CD4-positive, alpha-beta T cell treated with Interleukin-6 for 4 hours (primary cell): ENCODE measurements at places on chromosomes 6 and 20.

DNA sequence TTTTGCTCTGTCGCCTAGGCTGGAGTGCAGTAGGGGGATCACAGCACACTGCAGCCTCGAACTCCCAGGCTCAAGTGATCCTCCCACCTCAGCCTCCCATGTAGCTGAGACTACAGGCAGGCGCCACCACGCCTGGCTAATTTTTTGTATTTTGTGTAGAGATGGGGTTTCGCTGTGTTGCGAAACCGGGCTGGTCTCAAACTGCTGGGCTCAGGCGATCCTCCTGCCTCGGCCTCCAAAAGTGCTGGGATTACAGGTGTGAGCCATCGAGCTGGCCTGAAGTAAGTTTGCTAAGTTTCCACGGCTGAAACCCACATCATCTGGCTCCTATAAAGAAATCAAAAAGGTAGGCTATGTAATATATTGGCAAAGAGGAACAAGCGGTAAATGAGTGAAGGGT is 1.4 kb upstream of the MYLIP start:
- DNase-seq = no peak

DNA sequence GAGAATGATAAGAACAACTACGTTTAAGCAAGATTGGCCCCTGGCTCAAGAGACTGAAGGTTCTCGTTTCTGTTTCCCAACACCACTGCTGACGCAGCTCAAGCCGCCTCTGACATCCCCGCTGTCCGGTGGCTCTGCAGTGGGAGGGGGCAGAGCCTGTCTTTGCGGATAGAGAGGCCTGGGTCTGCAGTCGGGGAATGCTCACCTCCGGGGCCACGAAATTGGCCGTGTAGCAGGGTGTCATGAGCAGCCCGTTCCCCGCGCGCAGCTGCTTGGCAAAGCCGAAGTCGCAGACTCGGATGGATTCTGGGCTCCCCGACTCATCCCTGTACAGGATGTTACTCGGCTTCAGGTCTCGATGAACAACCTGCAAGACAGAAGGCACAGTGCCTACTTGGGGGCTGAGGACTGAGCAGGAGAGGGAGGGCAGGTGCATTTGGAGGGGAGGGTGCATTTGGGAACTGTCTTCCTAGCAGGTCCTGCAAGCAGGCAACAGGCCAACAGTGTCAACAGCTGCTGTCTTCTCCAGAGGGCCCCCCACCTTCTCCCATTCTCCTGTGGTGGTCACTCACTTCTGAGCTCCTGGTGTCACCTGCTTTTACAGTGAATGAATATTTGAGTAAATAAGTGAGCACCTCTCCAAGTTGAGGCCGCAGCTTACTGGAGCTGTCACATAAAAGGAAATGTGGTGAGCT is 40.5 kb upstream of the MPC1 start:
- DNase-seq = no peak

DNA sequence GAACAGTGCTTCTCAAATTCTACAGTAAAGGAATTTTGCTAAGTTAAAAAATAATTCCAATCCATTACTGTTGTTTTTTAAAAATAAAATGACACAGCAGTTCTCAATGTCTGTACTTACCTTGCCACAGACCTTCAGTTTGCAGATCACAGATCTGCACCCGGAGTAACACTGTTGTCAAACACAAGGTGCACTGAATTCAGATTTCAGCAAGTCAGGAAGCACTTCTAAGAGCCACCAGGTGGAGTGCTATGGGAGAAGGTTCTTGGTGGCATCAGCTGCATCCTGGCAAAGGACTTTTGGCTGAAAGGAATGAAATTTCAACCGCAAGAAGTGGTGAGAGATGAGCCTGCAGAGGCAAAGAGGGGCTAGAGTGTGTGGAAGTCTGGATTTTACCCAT is 17.4 kb downstream of the RSPH4A start:
- DNase-seq = no peak

- DNase-seq = no peak
These were observed 1.3 kb upstream of the KCNQ2 start for GRCh38 chr20:63473555-63474449.

GRCh38 chr6:87789198-87789899 is 87.3 kb upstream of the AKIRIN2 start:
- DNase-seq = no peak

DNA sequence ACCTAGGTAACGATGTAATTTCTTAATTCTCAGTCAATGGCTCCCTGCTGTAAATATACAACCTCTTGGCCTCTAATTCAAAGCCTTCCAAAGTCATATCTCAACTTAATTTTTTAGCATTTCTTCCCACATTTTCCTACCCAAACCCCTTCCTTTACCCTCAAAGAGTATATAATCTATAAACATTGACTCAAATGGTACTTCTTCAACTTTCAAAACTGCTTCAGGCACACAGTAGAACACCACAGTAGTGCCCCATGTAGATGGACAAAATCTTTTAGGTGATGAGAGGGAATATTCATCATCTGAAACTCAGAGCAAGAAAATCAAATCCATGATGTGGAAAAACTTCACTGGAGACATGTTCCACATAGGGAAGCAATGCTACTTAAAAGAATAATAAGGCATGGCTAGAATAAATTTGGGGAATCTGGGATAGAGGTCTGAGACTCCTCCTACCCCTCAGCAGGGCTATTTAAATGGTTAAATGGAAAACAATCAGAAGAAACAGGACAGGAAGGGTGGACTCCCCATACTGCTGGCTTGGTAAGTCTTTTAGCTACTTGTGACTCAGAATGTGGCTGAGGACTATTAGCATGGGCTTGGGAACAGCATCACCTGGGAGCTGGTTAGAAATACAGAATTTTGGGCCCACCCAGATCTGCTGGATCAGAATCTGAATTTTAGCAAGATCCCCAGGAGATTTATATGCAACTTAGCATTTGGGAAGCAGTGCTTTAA is 6.4 kb downstream of the SLC22A2 start:
- DNase-seq = no peak

- peak; percentile 72 for DNase-seq
These were observed 47.1 kb upstream of the ENTPD6 start for GRCh38 chr20:25148181-25148981.

- peak; percentile 58 for DNase-seq
These were observed 18.3 kb downstream of the RAET1L start for GRCh38 chr6:150006961-150007464.

GRCh38 chr20:1396702-1397101 is 3.8 kb upstream of the FKBP1A start:
- no peak for DNase-seq

GRCh38 chr6:42131531-42131930 is 10.9 kb downstream of the C6orf132 start:
- no peak for DNase-seq

- peak; percentile 62 for DNase-seq
These were observed 3.0 kb downstream of the ARID1B start for GRCh38 chr6:156780102-156780641.

- DNase-seq = peak; percentile 88
These were observed 3.0 kb upstream of the FOXO3 start for GRCh38 chr6:108557494-108558371.

DNA sequence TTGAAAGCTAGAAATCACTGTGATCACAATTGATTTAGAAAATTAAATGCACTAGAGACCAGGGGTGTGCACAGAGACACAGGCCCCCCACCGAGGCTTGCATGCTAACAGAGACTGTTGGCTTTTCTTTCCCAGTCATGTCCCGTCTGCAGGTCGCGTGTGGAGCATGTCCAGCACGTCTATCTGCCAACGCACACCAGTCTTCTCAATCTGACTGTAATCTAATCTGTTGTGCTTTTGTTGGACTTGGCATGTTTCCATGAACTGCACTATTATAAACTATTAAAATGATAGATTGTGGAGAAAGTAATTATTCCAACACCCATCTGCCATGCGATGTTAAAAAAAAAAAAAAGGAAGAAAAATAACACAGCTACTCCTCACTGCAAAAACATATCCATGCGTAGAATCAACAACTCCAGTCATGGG is 17.7 kb downstream of the MYLIP start:
- DNase-seq = no peak

- no peak for DNase-seq
These were observed 118.3 kb downstream of the KCNQ5 start for GRCh38 chr6:72740135-72740534.

DNA sequence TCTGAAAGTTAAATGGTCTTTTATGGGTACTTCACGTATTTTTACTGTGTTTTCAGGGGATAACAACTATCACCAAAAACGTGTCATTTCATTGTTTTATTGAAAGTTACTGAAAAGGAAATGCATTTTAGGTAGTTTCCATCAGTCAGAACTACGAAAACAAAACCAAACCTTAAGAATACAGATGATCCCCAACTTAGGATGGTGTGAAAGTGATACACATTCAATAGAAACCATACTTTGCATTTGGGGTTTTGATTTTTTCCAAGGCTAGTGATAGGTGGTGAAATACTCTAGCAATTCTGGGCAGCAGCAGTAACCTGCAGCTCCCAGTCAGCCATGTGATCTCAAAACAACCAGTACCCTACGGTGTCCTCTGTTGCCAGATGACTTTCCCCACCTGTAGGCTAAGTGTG is 25.9 kb upstream of the EFHC1 start:
- peak; percentile 45 for DNase-seq

GRCh38 chr6:112044856-112045255 is 9.0 kb upstream of the CCN6 start:
- no peak for DNase-seq

- no peak for DNase-seq
These were observed 22.6 kb downstream of the SLC2A12 start for GRCh38 chr6:134029495-134030455.

DNA sequence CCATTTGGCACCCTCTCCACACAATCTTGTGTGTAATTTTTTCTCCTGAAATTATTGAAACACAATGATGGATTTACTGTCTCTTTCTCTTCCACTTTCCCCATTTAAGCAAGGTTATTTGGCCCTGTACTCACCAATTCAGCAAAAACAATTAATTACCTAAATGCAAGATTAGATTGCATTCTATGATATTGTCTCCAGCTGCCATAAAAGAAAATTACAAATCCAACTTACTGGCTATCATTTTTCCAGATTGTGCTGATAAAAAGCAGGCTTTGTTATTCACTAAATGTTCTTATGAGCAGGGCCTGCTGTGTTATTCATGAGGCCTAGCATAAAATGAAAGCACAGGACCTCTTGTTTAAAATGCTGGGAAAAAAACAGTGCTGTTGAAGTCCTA is 95.8 kb upstream of the IRAK1BP1 start:
- DNase-seq = no peak

GRCh38 chr6:44976677-44977641 is 351.2 kb upstream of the RUNX2 start:
- DNase-seq = peak; percentile 8

DNA sequence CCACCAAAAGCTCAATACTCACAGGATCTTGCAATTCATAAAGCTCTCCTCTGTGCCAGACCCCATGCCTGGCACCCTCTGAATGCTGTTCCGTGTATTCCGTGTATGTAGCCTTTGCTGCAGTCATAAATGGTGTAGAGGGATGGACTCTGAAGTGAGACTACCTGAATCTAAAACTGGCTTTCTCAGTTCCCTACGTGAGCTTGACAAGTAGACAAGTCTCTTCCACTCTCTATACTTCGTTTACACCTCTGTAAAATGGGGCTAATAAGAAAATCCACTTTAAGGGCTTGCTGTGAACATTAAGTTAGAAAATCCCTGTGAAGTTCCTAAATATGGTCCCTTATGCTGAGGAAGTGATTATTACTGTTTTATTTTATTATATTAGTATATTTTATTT is 31.5 kb downstream of the PPP1R16B start:
- no peak for DNase-seq

DNA sequence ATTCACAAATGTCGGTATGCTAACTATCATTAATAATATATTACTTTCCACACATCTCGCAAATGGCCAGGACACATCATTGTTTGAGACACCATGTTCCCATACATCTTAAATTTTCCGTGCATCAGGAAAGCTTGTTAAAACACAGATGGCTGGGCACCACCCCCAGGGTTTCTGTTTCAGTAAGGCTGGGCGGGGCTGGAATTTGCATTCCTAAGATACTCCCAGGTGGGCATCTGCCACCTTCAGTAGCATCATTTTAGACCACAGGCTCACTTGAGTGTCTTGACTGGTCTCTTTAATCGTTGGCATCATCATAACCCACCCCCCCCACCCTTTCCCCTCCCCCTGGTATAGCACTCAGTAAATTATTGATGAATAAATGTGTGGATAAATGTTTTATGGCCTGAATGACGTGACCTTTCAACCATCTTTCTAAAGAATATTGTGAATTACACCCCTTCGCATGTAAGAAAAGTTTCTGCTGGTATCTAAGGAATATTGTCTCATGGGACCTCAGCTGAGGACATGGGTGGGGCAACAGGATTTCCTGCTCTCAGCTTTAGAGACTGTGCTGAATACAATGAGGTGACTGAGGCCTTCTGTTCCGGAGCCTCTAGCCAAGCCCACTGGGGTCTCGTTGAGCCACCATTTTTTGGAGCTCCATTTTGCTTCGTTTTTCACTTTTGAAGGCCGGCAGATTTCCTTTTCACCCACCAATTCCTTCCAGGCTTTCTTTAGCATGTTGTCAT is 124.1 kb upstream of the NEDD9 start:
- DNase-seq = peak; percentile 12

DNA sequence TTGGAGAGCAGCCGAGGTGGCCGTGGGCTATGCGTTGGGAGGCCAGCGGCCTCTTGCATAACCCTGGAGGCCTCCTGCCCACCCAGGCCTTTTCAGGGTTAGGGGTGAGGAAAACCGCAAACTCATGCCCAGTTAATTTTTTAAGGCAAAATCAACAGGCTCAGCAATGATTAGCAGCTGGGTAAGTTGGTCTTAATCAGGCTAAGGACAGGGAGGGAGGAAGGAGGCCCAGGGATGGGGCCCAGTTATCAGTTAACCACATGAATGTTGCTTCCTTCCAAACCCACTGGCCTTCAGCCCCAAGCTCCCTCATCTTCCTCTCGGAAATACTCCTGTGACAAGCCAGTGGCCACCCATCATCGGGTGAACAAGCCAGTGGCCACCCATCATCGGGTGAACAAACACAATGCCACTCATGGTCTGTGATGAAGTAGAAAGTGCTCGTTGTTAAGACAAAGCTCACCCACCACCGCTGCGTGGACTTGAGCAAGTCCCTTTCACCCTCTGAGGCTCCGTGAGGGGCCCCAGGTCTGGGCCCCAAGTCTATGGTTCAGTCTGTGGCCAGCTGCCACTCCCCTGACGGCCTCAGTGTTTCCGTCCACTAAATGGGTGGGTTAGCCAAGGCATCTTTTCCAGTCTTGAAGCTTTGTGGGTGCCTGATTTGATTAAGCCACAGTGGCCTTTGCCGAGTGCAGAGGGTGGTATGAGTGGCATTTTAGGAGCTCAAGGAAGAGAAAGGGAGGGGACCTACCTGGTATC is 39.4 kb downstream of the HNF4A start:
- no peak for DNase-seq

- no peak for DNase-seq
These were observed 8.9 kb downstream of the SLC22A2 start for GRCh38 chr6:160249671-160250070.

DNA sequence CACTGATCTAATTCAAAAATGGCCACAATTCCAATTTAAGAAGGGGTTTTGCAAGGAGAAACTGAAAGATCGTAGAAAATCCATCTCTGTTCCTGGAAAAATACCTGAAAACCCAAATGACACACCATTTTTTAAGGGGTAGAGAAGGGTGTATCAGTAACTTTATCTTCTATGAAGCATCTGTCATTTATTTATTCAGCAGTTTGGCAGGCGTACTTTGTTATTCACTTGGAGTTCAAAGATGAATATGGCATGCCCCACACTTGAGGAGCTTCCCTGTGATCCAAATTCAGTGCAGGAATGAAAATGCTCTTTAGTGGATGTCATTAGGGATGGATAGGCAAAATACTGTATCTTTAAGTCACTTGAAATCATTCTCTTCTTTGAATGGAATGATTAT is 7.2 kb downstream of the HINT3 start:
- no peak for DNase-seq

- no peak for DNase-seq
These were observed 132.4 kb upstream of the MAN1A1 start for GRCh38 chr6:119481976-119482375.

- no peak for DNase-seq
These were observed 36.6 kb downstream of the MTRES1 start for GRCh38 chr6:107064579-107065065.
